ENCODE measurements at places on chromosomes 11 and 22. TPM values are rescaled to one million over a fixed set of nuclear protein-coding genes. Genes with fewer than 3 reads are reported as not detected.

GRCh38 chr22:44545773-44546172 lies 47.7 kb upstream of the RTL6 start:
- no peak for DNase-seq

- DNase-seq, result no peak
These were observed 83.3 kb upstream of the PICALM start for GRCh38 chr11:86152006-86152862.

DNA sequence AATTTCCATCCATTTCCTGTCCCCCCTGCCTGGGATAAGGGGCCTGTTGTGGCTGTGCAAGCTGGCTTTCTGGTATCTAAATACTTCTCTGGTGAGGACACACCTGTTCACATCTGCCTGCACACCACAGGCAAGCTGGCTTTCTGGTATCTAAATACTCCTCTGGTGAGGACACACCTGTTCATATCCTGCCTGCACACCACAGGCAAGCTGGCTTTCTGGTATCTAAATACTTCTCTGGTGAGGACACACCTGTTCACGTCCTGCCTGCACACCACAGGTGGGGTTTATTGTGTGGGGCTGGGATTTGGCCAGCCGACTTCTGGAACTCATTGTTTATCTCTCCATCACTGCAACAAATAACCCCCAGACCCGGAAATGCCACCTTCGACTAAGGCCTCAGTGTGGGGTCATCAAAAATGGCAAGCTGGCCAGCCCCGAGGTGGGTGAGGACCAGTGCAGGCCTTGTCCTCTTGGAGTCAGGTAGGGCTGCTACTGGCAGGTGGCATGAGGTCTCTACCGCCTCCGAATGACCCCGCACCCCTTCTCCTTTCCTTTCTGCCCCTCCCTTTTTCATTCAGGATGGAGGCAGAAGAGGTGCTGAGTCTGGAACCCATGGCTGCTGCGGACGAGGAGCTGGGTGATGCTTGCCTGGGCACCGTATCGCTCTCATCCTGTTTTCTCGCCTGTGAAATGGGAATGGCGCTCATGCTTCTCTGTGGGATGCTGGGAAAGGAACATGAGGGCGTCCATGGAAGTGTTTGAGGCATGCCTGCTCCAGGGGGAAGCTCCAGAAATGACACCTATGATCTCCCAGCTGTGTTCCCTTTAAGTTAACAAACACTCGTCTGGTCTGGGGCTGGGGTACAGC lies 43.5 kb upstream of the MYEOV start:
- no peak for DNase-seq

- DNase-seq, result no peak
These were observed 437.3 kb upstream of the CADM1 start for GRCh38 chr11:115941481-115941993.

- DNase-seq, result no peak
These were observed 90.2 kb upstream of the KCNQ1OT1 start for GRCh38 chr11:2789791-2790567.

- no peak for DNase-seq
These were observed 431.2 kb downstream of the METTL15 start for GRCh38 chr11:28539239-28540030.

DNA sequence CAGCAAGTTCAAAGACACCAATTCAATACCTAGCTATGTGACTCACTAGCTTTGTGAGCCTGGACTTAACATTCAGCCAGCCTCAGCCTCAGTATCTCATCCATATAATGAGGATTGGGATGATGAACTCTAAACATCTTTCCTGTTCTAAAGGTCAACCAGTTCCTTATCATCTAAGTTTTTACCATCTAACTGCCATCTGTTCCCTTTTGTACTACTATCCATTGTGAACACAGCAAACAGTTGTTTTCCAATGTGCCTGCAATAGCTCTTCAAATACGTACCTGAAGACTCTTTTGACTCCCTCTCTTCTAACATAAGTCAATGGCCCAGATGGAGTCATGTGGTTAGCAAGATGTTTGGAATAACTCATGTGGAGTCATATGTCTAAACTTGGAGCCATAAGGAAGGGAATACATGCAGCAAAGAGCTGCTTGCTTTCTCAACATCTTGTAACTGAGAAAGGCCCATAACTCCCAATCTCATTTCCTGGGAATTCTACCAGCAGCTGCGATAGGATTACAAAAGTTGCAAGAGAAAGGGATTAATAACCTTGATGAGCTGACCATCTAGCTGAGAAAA lies 19.4 kb downstream of the SYTL2 start:
- no peak for DNase-seq

- no peak for DNase-seq
These were observed 15.0 kb downstream of the TUB start for GRCh38 chr11:8095806-8096522.

- DNase-seq, result no peak
These were observed 118.3 kb upstream of the LMO1 start for GRCh38 chr11:8381871-8382396.

The TUB gene
- 0.34 TPM for total RNA-seq

The TLCD5 gene
- total RNA-seq, result 0.37 TPM

The HBE1 gene
- total RNA-seq, result not detected

The CASP5 gene
- total RNA-seq, result not detected

The GRIA4 gene
- total RNA-seq, result not detected

The NXPE4 gene
- not detected for total RNA-seq

The CDHR5 gene
- not detected for total RNA-seq

The MMP1 gene
- total RNA-seq, result not detected

The MORC2 gene
- total RNA-seq, result 24.9 TPM

Measured in activated naive CD8-positive, alpha-beta T cell treated with anti-CD3 and anti-CD28 coated beads for 36 hours (primary cell).